ENCODE measurements at places on chromosomes 3 and 15.

DNA sequence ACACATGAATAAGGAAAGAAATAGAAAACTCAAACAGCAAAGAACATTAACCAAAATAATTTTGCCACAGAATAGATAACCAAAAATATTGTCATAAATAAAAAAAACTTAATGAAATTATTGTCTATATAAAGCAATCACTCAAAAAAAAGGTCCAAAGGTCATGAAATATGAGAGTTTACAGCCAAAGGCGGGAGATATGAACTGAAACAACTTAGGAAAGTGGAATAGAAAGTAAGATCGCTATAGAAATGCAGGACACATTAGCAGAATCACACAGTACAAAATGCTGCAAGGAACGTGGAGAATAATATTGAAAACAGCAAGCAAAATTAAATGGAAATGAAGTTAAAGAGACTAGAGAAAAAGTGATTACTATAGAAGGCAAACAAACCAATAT is 375.0 kb upstream of the ARHGEF26 start:
- no peak for DNase-seq

GRCh38 chr3:128466840-128467541 is at the start of gene DNAJB8:
TSS of gene DNAJB8 (minus strand) at chr3:128466890. CDS start at chr3:128463245, 3,645 bp downstream.
- DNase-seq, result no peak

GRCh38 chr3:178302966-178303930 is 233.0 kb upstream of the KCNMB2 start:
- DNase-seq, result no peak

- DNase-seq, result no peak
Measured at GRCh38 chr3:193977622-193978021, 158.3 kb upstream of the HES1 start.

All from CD4-positive, alpha-beta T cell (primary cell).